ENCODE measurements at places on chromosomes 12 and 14. TPM values are rescaled to one million over a fixed set of nuclear protein-coding genes. Genes with fewer than 3 reads are reported as not detected.

EXOC5 gene
- 65.4 TPM for total RNA-seq

ASPG gene
- 8.2 TPM for total RNA-seq

RHOJ gene
- 19.2 TPM for total RNA-seq

ITGB7 gene
- total RNA-seq = 3.2 TPM

CD4 gene
- total RNA-seq = 8.1 TPM

GNPTAB gene
- total RNA-seq = 38.0 TPM

DNA sequence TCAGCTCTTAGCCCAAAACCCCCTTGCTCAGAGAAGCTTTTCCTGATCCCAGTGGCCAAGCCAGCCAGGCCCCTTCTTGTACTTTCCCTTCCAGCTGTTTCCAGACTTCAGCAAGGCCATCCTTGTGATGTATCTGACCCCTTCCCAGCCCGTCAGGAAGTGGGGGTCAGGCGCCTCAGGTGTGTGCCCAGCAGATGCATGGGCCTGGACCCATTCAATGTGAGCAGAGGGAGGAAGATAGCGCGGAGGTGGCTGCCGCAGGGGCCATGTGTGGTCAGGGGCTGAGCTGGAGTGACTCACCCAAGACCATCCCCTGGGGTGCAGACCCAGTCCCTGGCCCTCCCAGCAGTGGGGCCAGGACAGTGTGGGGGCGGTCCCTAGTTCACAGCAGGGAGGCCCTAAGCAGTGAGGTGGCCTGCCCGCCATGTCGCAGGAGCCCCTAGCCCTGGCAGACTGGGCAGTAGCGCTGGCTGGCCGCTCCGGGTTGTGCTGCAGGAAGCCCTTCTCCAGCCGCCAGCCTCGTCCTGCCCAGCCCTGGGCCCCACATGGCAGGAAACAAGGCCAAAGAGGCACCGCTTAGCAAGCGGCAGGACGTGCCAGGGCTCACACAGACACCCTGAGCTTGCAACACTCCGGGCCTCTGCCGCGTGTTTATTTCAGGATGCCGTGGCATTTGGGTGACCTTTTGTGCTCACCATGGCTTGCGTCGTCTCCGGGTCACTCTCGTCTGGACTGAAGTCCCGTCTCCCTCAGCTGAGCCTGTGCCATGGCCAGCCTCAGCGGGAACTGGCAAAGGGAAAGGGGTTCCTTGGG is 12.0 kb downstream of the ADSS1 start:
- peak; percentile 56 for DNase-seq
- no peaks in the 10 kb centered on the region for H3K36me3 ChIP-seq
- H3K27me3 ChIP-seq = no peaks in the 10 kb centered on the region
- H3K27ac ChIP-seq = peak overlapping the region; percentile 74
- H3K4me1 ChIP-seq = peaks cover 11% of the 10 kb centered on the region

DNA sequence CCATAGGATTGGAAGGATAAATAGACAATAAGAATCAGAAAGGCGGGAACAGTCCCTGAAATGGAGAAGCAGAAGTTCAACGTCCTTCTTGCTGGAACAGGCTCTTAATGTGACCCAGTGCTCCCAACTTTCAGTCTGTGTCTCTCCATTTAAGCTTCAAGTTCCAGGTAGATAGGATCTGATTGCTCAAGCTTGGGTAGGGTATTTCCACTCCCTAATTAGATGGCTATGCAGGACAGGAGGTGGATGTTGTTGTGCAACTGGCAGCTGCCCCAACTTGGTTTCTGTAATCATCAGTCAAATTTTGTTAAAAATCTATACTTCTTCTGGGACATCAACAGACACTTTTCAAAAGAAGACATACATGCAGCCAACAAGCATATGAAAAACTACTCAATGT is 266.2 kb downstream of the C12orf75 start:
- no peaks in the 10 kb centered on the region for H3K36me3 ChIP-seq
- H3K27ac ChIP-seq = no peak overlapping the region
- no peaks in the 10 kb centered on the region for H3K27me3 ChIP-seq
- no peak for DNase-seq
- no peak overlapping the region for H3K4me3 ChIP-seq
- no peaks in the 10 kb centered on the region for H3K4me1 ChIP-seq

- no peak overlapping the region for H3K27ac ChIP-seq
- no peaks in the 10 kb centered on the region for H3K36me3 ChIP-seq
- no peak overlapping the region for H3K4me3 ChIP-seq
- peak; percentile 28 for DNase-seq
- no peaks in the 10 kb centered on the region for H3K27me3 ChIP-seq
- no peaks in the 10 kb centered on the region for H3K4me1 ChIP-seq
These were observed 1.9 kb downstream of the LRCOL1 start for GRCh38 chr12:132608231-132609171.

GRCh38 chr12:12922191-12922616 is 29.8 kb downstream of the GPRC5D start:
- peak; percentile 18 for DNase-seq
- no peak overlapping the region for H3K4me3 ChIP-seq
- H3K27me3 ChIP-seq = no peaks in the 10 kb centered on the region

GRCh38 chr12:130124605-130125244 is 37.5 kb upstream of the FZD10 start:
- no peaks in the 10 kb centered on the region for H3K27me3 ChIP-seq
- no peak overlapping the region for H3K4me3 ChIP-seq
- H3K36me3 ChIP-seq = no peaks in the 10 kb centered on the region
- no peak for DNase-seq

DNA sequence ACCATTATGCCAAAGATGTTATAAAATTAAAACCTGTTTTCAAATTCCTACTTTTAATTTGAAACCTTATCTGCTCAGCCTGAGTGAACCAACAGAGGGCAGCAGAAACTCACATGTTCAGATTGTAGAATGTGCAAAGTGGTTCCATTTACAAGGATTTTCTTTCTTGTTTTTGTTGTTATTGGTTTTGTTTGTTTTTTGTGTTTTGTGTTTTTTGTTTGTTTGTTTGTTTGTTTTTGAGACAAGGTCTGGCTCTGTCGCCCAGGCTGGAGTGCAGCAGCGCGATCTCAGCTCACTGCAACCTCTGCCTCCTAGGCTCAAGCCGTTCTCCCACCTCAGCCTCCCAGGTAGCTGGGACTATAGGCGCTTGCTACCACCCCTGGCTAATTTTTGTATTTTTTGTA is 22.8 kb upstream of the GARIN2 start:
- H3K27ac ChIP-seq = no peak overlapping the region
- DNase-seq = peak; percentile 50
- H3K4me3 ChIP-seq = no peak overlapping the region
- no peaks in the 10 kb centered on the region for H3K36me3 ChIP-seq
- no peaks in the 10 kb centered on the region for H3K27me3 ChIP-seq

DNA sequence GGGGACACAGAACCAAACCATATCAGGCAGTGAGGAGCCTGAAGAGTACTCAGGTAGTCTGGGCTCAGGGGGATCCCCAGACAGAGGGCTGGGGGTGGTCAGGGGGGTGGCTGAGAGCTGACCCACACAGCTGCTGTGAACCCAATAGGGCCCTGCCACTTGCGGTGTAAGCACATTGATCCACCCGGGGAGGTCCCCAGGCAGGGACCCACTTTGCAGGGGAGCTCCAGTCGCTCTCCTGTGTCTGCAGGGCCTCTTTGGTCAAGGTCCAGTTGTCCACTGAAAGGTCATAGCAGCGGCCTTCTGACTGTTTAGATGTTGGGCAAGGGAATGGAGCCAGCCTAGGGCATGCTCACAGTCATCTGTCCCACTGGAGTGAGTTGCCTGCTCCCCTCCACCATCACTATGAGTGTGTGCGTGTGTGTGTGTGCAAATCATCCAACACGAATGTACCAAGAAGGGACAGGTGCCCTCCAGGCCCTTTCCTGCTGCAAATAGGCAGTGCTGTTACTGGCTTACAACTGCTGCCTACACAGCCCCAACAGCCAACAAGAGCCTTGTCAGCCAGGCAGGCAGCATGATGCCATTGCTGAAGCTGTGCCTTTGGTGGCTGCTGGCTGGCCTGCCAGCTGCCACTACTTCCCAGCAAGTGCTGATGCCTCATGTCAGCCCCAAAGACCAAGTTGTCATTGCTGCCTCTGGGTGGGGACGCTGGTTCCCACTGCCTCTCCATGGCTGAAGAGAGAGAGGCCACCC is 71.3 kb downstream of the TSPAN11 start:
- no peaks in the 10 kb centered on the region for H3K36me3 ChIP-seq
- H3K4me3 ChIP-seq = no peak overlapping the region
- DNase-seq = no peak
- no peak overlapping the region for H3K27ac ChIP-seq
- no peaks in the 10 kb centered on the region for H3K4me1 ChIP-seq
- no peaks in the 10 kb centered on the region for H3K27me3 ChIP-seq

- no peaks in the 10 kb centered on the region for H3K4me1 ChIP-seq
- no peaks in the 10 kb centered on the region for H3K27me3 ChIP-seq
- H3K36me3 ChIP-seq = no peaks in the 10 kb centered on the region
These were observed 646 bp upstream of the OR6C4 start for GRCh38 chr12:55548756-55549155.

DNA sequence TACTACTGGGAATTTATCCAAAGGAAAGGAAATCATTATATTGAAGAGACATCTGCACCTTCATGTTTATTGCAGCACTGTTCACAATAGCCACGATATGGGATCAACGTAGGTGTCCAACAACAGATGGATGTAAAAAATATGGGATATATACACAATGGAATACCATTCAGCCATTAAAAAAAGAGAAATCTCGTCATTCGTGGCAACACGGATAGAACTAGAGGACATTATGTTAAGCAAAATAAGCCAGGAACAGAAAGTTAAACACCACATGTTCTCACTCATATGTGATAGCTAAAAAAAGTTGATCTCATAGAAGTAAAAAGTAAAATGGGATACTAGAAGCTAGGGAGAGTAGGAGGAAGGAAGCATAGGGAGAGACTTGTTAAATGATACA is 82.9 kb upstream of the CLMN start:
- H3K4me1 ChIP-seq = no peaks in the 10 kb centered on the region
- no peaks in the 10 kb centered on the region for H3K27me3 ChIP-seq

DNA sequence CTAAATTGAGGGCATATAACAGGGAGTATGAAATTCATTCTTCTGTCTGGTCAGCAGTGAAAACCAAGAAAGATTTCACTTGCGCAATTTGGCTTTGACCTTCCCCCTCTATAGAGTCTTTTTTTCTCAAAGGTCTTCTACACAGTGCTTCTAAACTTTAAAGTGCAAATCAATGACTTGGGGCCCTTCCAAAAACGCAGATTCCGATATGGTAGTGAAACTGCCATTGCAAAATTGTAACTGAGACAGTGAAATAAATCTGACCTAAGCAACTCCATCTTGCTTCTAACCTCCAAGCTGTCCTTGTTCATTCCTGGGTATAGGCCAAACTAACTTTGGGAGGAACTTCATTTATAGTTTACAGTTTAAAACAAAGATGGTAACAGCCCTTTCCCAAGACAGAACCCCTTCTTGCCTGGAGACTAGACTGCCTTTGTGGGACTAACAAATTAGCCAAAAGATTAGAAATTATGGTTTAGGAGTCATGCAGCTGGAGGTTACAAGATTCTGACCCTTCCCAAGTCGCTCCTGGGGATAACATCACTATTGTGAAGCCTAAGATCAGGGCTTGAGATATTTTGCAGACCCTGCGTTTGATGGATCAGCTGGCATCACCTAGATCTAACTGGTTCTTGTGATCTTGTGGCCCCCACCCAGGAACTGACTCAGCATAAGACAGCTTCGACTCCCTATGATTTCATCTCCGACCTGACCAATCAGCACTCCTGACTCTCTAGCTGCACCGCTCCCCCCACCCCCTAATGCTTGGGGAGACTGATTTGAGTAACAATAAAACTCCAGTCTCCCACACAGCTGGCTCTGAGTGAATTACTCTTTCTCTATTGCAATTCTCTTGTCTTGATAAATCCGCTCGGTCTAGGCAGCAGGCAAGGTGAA is 5.0 kb downstream of the SLC25A21 start:
- no peaks in the 10 kb centered on the region for H3K36me3 ChIP-seq
- DNase-seq = no peak
- no peak overlapping the region for H3K27ac ChIP-seq
- no peaks in the 10 kb centered on the region for H3K4me1 ChIP-seq

GRCh38 chr12:124082687-124083086 is 109.7 kb downstream of the ZNF664 start:
- H3K27me3 ChIP-seq = no peaks in the 10 kb centered on the region
- H3K36me3 ChIP-seq = no peaks in the 10 kb centered on the region
- H3K4me1 ChIP-seq = no peaks in the 10 kb centered on the region
- DNase-seq = no peak

DNA sequence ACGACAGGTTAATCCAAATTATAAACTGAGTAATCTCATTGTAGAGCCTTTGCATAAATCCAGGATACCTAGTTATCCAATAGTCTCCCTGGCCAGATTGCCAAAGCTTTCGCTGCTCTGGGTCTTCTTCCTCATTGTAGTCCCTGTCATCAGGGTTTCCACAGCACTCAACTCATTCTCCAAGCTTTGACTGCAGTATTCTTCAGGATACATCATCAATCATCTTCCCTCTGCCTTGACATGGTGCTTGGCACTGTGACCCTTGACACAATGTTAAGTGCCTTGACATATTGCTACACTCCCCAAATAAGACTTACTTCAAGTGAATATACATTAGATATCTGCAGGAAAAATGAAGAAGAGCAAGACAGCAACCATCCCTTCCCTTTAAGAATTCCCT is 60.1 kb upstream of the RESF1 start:
- peaks cover 9% of the 10 kb centered on the region for H3K4me1 ChIP-seq
- H3K27ac ChIP-seq = no peak overlapping the region
- DNase-seq = no peak
- no peaks in the 10 kb centered on the region for H3K27me3 ChIP-seq
- H3K4me3 ChIP-seq = no peak overlapping the region

- H3K4me3 ChIP-seq = no peak overlapping the region
- DNase-seq = no peak
- peaks cover 5% of the 10 kb centered on the region for H3K4me1 ChIP-seq
- no peak overlapping the region for H3K27ac ChIP-seq
These were observed 139.7 kb downstream of the RIMBP2 start for GRCh38 chr12:130576371-130576816.

DNA sequence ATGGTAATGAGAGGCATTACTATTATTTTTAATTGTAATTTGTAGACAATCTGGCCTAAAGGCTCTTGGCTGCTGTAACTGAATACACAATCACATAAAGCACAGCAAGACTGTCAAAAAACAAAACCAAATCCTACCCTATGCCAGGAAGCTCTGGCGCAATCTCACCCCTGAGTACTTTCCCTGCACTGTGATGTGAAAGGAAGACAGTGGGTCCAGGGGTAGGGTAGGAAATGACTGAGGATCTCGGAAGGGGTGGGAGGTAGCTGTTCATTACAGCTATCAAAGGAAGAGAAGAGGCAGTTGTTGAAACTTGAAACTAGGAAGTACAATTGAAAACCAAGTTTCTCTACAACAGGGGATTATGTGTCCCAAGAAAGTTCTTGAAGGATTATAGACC is 202.8 kb downstream of the ANO2 start:
- H3K4me1 ChIP-seq = no peaks in the 10 kb centered on the region
- no peak overlapping the region for H3K4me3 ChIP-seq
- H3K27ac ChIP-seq = no peak overlapping the region
- no peak for DNase-seq
